ENCODE measurements at places on chromosomes 13 and 19.
A peak's percentile ranks its signal among the peaks of the same experiment; 100 is the strongest.

DNA sequence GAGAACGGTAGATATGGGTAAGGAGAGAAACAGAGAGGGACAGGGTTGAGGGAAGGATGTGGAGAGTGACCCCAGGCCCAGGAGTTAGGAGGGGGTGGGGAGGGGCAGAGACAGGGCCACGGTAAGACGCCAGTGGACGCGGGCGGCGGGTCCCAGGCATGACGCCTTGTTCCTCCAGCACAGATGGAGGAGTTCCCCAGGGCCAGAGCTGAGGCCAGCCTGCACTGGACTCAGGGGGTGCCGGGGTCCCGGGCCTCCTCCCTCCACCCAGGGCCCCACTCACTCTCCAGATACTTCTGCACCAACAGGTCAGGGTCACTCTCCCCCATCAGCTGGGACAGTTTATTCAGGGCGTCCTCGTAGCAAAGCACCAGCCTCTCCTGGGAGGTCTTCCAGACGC, 22.0 kb upstream of the EMP3 start:
- DNase-seq = no peak

DNA sequence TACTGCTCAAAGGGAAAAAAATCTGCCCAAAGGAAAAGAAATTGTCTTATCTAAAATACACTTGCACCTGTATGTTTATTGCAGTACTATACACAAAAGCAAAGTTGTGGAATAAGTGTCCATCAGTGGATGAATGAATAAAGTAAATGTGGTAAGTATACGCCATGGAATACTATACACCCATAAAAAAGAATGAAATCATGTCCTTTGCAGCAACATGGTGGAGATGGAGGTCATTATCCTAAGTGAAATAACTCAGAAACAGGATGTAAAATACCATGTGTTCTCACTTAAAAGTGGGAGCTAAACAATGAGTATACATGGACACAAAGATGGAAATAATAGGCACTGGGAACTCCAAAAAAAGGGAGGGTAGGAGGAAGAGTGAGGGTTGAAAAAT, 3.8 kb upstream of the MUC16 start:
- DNase-seq = no peak

- no peak for DNase-seq
Measured at GRCh38 chr13:33348366-33348765, 62.8 kb upstream of the STARD13 start.

DNA sequence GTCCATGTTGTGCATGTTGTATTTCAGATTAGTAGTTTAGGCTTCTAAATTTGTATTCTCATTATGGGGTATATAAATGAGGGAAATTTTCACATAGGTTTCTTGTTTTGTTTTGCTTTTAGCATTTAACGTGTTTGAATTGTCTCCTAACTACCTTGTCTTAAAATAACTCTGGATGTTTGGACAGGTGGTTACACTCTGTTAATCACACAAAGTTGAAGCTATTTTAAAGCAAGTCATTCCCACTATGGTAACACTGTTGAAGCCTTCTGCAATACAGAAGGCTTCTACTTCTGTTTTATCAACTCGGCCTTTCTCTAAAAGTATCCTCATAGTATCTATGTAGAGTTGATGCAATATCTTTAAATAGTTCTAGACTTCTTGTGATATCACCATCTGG, 245.3 kb upstream of the HTR2A start:
- no peak for DNase-seq

GRCh38 chr13:100589178-100589725, 663 bp upstream of the GGACT start:
- DNase-seq = no peak

DNA sequence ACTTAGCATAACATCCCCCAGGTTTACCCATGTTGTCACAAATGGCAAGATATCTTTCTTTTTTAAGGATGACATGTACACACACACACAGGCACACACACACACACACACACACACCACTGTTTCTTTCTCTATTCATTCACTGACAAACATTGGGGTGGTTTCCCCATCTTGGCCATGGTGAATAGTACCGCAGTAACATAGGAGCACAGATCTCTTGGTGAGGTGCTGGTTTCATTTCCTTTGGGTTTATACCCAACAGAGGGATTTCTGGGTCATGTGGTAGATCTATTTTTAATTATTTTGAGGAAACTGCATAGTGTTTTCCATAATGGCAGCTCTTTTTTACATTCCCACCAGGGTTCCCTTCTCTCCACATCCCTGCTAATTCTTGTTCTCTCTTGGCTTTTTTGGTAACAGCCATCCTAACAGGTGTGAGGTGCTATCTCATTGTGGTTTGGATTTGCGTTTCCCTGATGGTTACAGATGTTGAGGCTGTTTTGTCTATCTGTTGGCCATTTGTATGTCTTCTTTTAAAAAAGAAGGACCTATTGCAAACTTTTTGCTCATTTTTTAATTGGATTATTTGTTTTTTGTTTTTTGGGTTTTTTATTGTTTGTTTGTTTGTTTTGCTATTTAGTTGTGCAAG, 251.7 kb upstream of the IRS2 start:
- DNase-seq = no peak

- DNase-seq = no peak
Measured at GRCh38 chr13:26469602-26470001, 87.9 kb upstream of the WASF3 start.

DNA sequence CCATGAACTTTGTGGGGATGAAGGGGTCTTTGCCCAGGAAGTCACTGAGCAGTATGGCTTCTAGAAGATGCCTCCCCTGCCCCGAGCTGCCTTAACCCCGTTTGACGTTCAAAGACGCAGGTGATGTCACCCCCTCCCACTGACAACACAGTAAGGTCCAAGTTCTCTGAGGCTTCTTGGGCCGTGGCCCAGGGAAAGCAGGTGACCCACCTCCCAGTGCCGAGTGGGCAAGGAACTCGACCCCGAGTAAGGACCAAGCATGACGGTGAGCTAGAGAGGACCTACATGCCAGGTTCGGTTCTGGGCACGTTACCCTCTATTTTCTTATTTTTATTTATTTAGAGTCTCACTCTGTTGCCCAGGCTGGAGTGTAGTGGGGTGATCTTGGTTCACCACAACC, 81.3 kb downstream of the SLC6A16 start:
- no peak for DNase-seq

- DNase-seq = no peak
Measured at GRCh38 chr19:5130371-5131030, 161.6 kb downstream of the KDM4B start.

- DNase-seq = no peak
Measured at GRCh38 chr13:37645181-37645740, 46.7 kb upstream of the POSTN start.

GRCh38 chr13:104831831-104832230, 1703.6 kb downstream of the EFNB2 start:
- no peak for DNase-seq

GRCh38 chr19:50050406-50051227, 24.8 kb downstream of the ZNF473 start:
- DNase-seq = peak; percentile 70

GRCh38 chr19:23116802-23117571, at the start of gene ZNF730:
ZNF730 (plus strand) TSS chr19:23117025; CDS start chr19:23117174, 149 bp downstream.
- DNase-seq = no peak

DNA sequence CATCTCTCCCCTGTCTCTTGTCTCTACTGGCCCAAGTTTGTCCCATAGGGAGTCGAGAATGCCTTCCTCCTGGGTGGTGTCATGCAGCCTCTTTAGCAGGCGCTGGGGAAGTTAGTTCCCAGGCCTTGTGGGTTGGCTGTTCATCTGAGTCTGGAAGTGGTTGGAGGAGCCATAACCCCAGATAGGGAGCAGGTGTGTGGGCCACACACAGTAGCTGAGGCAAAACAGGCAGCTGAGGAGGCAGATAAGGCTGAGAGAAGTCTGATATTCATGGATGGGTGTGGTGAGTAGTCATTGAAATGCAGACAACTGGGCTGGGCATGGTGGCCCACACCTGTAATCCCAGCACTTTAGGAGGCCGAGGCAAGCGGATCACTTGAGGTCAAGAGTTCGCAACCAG, 40.9 kb upstream of the KPNA3 start:
- DNase-seq = no peak

DNA sequence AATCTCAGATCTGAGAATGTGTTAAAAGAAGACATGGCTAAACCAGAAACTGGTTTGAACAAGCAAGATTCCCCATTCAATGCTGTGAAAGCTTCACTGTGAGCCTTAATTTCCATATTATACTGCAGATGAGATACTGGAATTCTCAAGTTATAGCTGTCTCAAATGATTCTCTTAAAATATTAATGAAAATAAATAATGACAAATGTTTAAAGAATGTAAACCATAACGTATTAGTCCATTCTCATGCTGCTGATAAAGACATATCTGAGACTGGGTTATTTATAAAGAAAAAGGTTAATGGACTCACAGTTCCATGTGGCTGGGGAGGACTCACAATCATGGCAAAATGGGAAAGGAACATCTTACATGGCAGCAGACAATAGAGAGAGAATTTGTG, 667.8 kb downstream of the SLITRK1 start:
- DNase-seq = no peak

- DNase-seq = no peak
Measured at GRCh38 chr13:98819382-98820010, 67.0 kb upstream of the SLC15A1 start.

- DNase-seq = no peak
Measured at GRCh38 chr13:111415765-111416164, 95.3 kb downstream of the TEX29 start.

DNA sequence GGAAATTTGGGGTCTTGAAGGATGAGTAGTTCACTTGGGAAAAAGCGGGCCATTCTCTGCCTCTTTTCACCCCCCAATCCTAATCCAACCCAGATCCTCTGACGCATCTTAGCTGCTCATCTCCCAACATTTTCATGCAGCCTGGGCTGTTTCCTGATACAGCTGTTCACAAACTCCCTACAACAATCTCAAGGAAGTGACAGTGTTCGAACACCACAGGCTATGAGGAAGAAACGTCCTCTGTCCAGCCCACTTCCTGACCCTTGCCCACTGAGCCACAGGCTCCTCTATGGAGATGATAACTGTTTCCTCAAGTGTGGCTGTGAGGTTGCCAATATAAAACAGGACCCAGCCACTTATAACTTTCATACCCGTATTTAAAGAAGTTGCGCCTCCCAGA, 16.2 kb downstream of the LMTK3 start:
- no peak for DNase-seq

GRCh38 chr19:28820289-28820688, 392.7 kb downstream of the UQCRFS1 start:
- no peak for DNase-seq

DNA sequence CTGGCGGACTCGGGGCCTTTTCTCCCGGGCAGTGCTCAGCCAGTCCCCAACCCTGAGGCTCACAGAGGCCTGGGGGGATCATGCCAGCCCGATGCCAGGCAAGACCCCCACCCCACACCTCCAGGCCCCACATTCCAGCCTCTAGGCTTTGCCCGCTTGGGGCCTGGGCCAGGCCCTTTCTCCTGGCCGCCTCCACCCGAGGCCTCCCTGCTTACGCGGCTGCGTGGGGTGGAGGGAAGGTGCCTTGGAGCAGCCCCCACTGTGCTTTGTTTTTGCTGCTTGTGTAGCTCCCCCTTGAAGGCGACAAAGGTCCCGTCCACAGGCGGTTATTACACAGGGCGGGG, 38.4 kb downstream of the SMIM24 start:
- DNase-seq = no peak

- no peak for DNase-seq
Measured at GRCh38 chr19:49441210-49441959, at the start of gene SLC17A7. SLC17A7 (minus strand) TSS chr19:49441527; CDS start chr19:49441379, 148 bp downstream.

DNA sequence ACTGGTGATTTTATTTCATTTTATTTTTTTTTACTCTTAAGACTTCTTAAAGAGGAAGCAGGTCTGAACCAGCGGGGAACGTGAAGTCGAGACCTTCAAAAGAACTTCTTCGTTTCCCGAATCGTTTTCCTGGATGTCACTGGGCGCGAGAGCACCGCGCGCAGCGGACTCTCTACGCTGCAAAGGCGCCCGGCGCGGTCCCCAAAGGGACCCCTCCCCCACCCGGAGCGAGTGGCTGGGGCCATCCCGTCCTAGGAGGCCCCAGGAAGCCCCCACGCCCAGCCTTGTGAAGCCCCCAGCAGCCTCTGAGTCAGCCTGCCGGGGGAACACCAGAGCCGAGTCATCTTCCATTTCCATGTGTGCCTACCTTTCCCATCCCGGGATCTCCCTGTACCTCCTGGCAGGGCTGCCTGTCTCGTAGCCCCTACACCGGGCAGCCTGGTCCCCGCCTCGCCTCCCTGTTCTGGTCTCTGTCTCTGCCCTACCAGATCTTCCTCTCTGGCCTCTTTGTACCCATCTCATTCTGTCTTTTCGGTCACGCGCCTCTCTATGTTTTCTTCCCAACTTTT, 608 bp downstream of the CD70 start:
- no peak for DNase-seq

DNA sequence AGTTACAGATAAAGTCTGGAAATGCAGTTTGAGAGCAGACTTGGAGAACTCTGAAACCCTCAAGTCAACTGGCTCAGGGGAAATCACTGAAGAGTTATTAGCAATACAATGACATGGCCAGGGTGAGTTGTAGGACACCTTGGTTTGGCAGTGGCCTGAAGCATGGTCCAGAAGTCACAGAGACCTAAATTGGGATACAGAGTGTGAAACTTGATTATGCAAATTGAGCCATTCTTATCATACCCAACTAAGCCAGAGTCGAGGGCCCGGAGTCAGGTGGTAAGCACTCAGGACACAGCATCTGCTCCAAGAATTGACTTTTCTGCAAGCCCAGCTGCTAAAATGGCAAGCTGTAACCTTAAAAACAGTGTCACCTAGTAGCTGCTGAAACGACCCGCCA, 224.5 kb downstream of the DCLK1 start:
- no peak for DNase-seq

DNA sequence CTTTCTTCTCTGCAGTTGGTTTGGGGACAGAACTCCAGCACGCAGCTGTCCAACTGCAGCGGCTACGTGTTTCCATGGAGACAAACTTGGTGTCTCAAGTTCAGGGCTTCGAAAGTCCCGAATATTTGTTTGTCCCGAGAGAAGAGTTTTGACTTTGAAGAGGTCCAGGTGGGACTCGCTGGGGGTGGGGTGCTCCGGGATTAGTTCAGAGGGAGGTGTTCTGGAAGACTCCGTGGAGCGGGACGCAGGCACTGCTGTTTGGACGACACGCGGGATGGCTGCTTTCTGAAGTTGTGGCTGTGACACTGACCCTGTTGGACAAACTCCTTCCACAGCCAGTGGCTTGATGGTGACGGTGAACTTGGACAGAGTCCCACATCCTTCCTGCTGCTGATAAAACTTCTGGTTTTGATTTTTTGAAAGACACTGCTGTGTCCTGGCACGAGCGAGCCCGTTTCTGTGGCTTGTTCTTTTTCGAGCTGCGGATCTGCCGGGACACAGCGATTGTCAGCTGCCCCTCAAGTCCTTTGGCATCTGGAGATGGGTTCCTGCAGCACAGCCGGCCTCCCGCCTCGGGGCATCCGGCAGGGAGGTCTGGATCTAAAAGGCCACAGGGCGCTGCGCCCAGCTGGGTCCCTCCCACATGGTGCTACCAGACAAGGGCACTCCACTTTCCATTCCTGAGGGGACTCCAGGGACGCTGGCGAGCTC, 15.9 kb upstream of the RANBP3 start:
- no peak for DNase-seq

- DNase-seq = no peak
Measured at GRCh38 chr19:5825178-5825577, 14.3 kb downstream of the FUT6 start.

All from NCI-H1436 (cell line).